Activated T-cell treated with anti-CD3 and anti-CD28 coated beads, Interleukin-2, amount 50 U/mL, for 24 hours (primary cell): ENCODE measurements at places on chromosomes 3 and 15.

DNA sequence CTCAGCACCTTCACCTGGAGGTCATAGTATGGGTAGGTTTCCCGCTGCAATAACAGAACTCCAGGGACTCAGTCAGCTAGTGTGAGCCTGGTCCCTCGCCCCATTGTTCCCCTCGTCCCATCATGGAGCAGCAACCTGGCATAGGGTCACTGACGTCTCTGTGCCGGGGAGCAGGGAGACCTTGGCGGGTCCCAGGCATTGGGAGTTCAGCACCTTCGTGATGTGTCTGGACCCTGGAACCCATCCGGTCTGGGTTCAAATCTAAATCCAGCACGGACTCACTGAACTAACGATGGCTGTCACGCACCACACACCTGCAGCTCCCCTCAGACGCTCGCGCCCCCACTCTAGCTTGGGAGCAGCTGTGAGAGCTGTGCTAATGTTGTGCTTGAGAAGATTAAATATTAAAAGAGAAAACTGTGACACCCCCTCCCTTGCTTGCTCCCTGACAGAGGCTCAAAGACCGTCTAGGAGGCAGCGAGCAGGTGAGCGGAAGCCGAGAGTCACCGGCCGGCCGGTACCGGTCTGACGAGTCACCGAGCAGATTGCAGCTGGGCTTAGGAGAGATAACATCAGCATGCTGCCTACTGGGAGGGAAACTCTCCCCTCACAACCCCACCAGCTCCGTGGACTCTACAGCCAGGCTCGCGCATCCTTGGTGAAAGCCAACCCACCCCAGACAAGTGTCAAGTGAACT lies 742 bp downstream of the PLA2G4F start:
- no peak for DNase-seq
- H3K27ac ChIP-seq = no peak overlapping the region
- H3K27me3 ChIP-seq = no peaks in the 10 kb centered on the region

DNA sequence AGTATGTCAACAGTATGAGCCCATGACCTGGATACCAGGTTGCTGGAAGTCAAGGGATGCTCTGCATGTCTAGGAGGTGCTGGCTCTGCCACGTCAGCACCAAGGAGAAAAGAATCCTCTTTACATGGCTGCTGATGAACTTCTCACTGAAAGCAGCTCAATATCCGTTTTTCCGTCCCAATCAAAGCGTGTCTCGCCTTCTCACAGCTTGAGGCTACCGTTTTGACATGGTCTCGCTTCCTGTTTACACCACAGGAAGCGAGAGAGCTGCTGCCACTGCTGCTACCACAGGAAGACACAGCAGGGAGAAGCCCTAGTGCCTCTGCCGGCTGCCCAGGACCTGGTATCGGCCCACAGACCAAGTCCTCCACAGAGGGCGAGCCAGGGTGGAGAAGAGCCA lies 27.3 kb downstream of the STARD5 start:
- H3K4me3 ChIP-seq = peak overlapping the region; percentile 91
- H3K36me3 ChIP-seq = peaks cover 47% of the 10 kb centered on the region
- H3K27me3 ChIP-seq = no peaks in the 10 kb centered on the region
- H3K4me1 ChIP-seq = peaks cover 99% of the 10 kb centered on the region
- peak; percentile 75 for DNase-seq

DNA sequence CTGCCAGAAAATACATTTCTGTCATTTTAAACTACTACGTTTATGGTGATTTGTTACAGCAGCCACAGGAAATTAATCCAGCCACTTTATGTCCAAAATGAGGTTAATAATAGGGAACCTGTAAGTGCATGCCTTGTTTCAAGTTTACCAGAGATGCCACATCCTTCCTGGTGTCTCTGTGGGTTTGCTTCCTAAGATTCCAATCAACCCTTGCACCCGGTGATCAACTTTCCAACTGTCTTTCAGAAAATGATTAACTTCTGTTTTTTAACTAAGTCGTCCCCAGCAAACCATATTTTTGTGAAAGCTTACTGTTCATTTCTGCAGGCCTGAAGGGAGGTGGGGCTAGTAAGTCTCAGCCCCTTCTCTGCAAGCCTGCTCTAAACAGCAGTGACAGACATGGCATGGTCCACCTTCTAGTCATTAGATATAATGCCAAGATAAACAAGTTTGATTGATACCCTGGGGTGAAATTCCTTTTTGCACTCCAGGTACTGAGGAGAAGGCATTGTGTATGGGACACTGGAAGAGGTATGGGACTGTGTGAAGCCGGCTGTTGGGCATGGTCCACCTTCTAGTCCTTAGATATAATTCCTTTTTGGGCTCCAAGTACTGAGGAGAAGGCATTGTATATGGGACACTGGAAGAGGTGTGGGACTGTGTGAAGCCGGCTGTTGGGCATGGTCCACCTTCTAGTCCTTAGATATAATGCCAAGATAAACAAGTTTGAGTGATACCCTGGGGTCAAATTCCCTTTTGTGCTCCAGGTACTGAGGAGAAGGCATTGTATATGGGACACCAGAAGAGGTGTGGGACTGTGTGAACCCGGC lies 11.1 kb upstream of the TMC3 start:
- peaks cover 5% of the 10 kb centered on the region for H3K4me1 ChIP-seq
- no peak overlapping the region for H3K4me3 ChIP-seq
- no peak for DNase-seq
- peaks cover 1% of the 10 kb centered on the region for H3K36me3 ChIP-seq
- H3K27me3 ChIP-seq = no peaks in the 10 kb centered on the region

GRCh38 chr3:53071882-53072431 lies 26.1 kb upstream of the SFMBT1 start:
- DNase-seq = no peak
- peak overlapping the region; percentile 95 for H3K27ac ChIP-seq
- peak overlapping the region; percentile 84 for H3K4me3 ChIP-seq
- no peaks in the 10 kb centered on the region for H3K27me3 ChIP-seq
- H3K4me1 ChIP-seq = peaks cover 18% of the 10 kb centered on the region
- H3K36me3 ChIP-seq = no peaks in the 10 kb centered on the region

GRCh38 chr15:40192942-40193341 lies 32.1 kb downstream of the BUB1B start:
- no peak overlapping the region for H3K27ac ChIP-seq
- no peak for DNase-seq
- no peaks in the 10 kb centered on the region for H3K27me3 ChIP-seq
- H3K4me1 ChIP-seq = peaks cover 17% of the 10 kb centered on the region
- peaks cover 84% of the 10 kb centered on the region for H3K36me3 ChIP-seq
- no peak overlapping the region for H3K4me3 ChIP-seq

GRCh38 chr15:62307551-62307950 lies 142.5 kb upstream of the C2CD4B start:
- no peaks in the 10 kb centered on the region for H3K36me3 ChIP-seq
- DNase-seq = no peak
- H3K4me1 ChIP-seq = peaks cover 3% of the 10 kb centered on the region
- peaks cover 52% of the 10 kb centered on the region for H3K27me3 ChIP-seq
- no peak overlapping the region for H3K27ac ChIP-seq

DNA sequence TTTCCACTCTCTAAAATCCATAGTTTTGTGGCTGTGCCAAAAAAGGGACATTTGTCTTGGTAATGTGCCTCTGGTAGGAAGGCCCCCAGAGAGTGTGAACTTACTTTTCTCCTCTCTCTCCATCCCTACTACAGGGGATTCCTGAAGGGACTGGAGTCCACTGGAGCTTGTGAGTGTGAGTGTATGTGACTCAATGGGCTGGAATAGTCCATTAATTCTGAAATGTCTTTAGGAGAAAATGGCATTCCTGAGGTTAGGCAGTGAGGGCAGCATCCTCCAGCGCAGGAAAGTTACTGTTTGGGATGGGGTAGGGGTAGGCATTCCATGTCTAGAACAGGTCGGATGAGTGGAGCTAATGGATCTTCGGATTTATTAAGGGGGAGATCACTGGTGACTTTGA lies 59.8 kb upstream of the CACNA2D3 start:
- H3K4me3 ChIP-seq = no peak overlapping the region
- H3K4me1 ChIP-seq = no peaks in the 10 kb centered on the region
- peaks cover 3% of the 10 kb centered on the region for H3K27me3 ChIP-seq
- no peak for DNase-seq
- no peaks in the 10 kb centered on the region for H3K36me3 ChIP-seq

- H3K4me3 ChIP-seq = no peak overlapping the region
- H3K27ac ChIP-seq = no peak overlapping the region
- DNase-seq = no peak
- H3K4me1 ChIP-seq = no peaks in the 10 kb centered on the region
Observed at GRCh38 chr3:64900617-64901521, 213.1 kb upstream of the ADAMTS9 start.

DNA sequence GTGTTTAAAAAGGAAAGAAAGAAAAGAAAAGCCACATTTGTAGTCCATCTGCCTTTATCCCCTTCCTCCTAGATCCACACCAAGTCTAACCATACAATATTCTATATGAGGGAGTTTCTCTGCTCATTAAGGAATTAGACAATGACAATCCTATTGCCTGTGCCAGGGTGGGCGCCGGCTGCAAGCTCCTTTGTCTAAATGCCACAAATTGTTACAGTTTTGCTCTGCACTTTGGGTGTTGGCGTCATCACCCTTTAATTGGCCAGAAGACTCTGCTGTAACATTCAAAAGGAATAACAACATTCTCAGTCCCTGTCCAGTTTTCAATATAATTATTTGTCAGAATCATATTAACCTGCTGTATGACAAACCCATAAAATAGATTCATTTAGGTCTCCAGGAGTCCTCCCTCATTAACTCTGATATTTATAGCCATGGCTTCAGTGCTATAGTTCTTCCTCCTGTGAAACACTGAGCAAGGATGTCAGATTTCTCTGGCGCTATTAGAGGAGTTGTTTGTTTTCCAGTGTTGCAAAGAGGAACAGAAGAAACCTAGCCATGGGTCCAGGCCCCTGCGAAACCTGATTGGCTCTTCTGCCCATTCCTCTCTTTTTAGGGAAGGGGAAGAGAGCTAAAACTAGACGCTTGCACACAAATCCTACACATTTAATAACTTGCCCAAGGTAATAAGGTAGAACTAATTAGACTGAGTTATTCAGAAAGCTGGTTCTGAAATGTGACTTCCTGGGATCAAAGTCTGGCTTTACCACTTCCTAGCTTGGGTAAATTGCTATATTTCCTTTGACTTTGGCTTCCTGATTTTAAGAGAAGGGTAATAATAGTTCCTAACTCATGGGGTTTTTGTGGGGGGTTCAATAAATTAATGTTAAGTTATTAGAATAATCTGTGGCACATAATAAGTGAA lies 112.4 kb downstream of the CD47 start:
- peak overlapping the region; percentile 4 for H3K27ac ChIP-seq
- DNase-seq = no peak
- H3K4me3 ChIP-seq = no peak overlapping the region
- no peaks in the 10 kb centered on the region for H3K36me3 ChIP-seq
- H3K27me3 ChIP-seq = no peaks in the 10 kb centered on the region

DNA sequence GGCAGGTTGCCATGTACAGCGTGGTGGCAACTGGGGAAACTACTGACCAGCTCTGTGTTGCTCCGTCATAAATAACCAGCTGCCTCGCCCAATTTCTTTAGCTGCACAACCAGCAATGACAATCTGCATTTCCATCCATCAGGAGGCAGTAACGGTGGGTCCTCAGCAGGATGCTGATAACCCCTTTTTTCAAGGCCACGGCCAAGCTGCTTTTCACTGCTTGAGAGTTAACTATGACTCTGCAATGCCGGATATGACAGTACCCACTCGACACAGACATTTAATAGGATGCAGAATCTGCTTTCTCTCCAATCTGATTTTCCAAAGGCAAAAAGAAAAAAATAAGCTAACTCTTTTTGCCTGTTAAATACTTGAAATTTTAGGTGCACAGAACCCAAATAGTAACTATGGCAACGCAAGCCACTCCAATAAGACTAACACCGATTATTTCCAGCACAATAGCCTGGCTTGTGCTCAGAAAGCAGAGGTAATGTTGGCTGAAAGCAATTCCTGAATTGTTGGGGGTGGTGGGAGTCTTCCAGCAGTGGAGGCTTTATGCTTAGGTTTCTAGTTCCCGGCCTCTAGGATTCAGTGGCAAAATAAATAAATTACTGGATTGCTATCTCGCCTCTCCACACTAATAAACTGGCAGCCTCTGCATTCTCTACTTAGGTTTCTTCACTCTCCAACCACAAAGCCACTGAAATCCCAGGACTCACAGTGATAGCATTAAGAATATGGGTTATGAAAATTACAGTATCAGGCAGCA lies 31.2 kb upstream of the SRGAP3 start:
- peaks cover 4% of the 10 kb centered on the region for H3K27me3 ChIP-seq
- no peaks in the 10 kb centered on the region for H3K4me1 ChIP-seq
- H3K27ac ChIP-seq = no peak overlapping the region
- H3K36me3 ChIP-seq = no peaks in the 10 kb centered on the region

DNA sequence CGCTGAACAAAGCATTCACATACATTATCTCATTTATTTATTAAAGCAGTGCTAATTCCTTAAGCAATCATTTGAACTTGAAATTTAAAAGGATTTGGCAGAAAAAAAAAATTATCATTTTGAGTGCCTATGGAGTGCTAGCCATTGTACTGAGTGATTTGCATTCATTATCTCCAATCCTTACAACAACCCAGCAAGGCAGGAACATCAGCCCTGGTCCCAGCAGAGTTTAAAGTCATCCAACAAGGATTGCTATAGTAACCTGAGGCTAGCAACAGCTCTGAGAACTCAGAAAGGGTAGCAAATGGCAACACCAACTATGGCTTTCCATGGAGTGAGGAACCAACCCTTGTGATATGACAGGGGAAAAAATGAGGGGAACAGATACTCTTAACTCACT lies 237.6 kb upstream of the SETMAR start:
- no peaks in the 10 kb centered on the region for H3K36me3 ChIP-seq
- no peak overlapping the region for H3K27ac ChIP-seq
- H3K4me1 ChIP-seq = no peaks in the 10 kb centered on the region
- DNase-seq = no peak
- H3K27me3 ChIP-seq = no peaks in the 10 kb centered on the region
- H3K4me3 ChIP-seq = no peak overlapping the region

DNA sequence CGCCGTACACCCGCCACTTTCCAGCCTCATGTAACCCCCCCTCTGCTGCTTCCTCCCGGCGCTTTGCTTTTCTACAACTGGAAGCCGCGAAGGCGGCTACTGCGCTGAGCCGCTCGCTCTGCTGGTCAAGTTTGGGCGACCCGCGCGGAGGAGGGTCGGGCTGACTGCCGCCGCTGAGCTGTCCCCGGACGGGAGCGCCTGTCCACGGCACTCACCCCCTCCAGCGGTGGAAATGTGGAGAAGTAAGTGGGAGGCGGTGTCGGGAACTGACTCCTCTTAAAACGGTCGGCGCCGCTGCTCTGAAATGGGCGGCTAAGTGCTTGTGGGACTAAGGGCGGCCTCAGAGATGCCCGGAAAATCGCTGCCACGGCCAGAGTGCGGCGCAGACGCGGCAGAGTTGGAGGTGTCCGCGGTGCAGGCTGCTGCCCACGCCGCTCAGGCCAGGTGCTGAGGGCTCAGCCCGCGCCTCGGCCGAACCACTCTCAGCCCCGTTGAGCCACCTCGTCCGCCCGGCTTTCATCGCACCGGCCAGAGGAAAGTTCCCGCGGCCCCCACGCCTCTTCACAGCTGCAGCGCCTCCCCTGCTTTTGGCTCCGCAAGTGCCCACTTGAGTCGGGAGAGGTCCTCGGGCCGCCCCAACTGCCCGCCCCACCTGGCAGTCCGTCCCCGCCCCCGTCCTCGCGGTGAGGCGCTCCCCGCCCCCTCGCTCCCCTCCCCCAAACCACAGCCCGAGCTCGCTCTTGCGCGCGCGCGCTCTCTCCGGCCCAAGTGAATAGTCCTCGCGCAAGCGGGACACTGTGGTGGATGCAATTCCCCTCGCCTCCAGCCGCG lies at the start of gene EPHA6:
Gene EPHA6, plus strand, starts transcription at position 775 of the 831 bp plus-strand sequence.
- H3K27ac ChIP-seq = no peak within 1 kb of the TSS
- H3K27me3 ChIP-seq = peaks cover 52% of the 10 kb centered on the region
- peak within 1 kb of the TSS; percentile 60 for H3K4me3 ChIP-seq
